Endothelial cell of umbilical vein (primary cell): ENCODE measurements at places on chromosomes 16 and 17. TPM values are rescaled to one million over a fixed set of nuclear protein-coding genes. Genes with fewer than 3 reads are reported as not detected.

DNA sequence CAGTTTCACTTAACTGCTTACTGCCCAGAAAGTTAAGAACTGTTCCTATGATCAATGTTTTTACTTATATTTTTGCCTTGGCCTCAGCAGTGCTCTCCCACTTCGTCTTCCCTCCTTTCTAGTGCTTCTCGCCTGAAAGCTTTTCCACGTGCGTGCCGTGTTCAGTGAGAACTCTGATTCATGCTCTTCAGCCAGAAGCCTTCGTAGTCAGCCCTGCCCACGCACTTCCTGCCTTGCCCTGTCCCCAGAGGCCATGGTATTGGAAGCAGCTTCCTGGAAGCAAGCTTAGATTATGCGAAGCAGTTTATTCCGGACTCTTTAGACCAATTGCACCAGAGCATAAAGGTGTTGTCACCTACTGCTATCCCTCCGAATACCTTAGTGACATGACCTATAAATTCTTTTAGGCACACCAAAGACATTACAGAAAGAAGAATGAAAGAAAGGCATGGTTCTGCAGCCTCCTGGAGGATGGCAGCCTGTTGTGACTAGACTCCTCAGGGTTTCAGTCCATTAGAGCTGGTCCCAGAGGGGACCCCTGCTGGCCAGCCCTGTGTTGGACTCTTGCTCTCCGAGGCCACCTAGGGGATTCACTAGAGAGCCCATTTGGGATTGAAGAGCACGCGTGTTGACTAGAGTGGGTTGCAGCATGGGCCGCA lies 105.2 kb downstream of the RPTOR start:
- H3K4me1 ChIP-seq: peaks cover 9% of the 10 kb centered on the region
- peak; percentile 55 for DNase-seq
- H3K27ac ChIP-seq: peak overlapping the region; percentile 31
- H3K4me3 ChIP-seq: no peak overlapping the region
- no peaks in the 10 kb centered on the region for H3K27me3 ChIP-seq

DNA sequence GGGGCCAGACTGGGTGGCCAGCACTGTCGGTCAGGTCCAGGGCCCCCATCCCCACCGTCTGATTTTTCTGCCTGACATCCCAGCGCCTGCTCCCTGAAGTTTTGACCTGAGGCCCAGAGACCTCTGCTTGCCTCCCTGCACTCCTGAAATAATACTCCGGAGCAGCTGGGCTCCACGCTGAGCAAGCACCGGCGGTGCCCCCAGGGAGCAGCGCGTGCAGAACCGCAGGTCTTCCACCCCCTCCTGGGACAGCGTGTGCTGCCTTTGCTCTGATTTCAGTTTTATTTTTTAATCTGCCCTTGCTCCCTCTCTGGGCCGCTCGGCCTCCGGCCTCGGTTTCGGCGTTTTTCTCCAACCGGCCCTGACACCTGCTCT lies 132.4 kb upstream of the GSE1 start:
- no peaks in the 10 kb centered on the region for H3K4me1 ChIP-seq
- H3K27ac ChIP-seq: no peak overlapping the region
- DNase-seq: no peak
- H3K27me3 ChIP-seq: no peaks in the 10 kb centered on the region
- H3K36me3 ChIP-seq: no peaks in the 10 kb centered on the region

DNA sequence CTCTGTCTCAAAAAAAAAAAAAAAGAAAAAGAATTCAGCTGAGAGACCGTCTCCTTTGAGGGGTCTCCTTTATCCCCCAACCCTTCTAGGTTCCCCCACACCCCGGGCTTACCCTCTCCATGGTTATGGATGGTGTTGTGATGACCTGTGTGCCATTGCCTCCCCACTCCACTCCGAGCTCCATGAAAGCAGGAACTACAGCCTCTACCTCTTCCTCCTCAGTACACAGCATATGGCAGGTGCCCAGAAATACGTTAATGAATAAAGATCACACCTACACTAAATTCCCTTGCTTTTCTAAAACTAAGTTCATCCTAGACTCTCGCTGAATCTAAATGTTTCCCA lies 17.2 kb downstream of the COPRS start:
- no peaks in the 10 kb centered on the region for H3K27me3 ChIP-seq
- no peak for DNase-seq
- peaks cover 16% of the 10 kb centered on the region for H3K4me1 ChIP-seq
- H3K27ac ChIP-seq: no peak overlapping the region

GRCh38 chr17:73686126-73686525 lies 41.9 kb upstream of the SDK2 start:
- DNase-seq: no peak
- H3K4me3 ChIP-seq: no peak overlapping the region
- H3K27ac ChIP-seq: no peak overlapping the region
- no peaks in the 10 kb centered on the region for H3K27me3 ChIP-seq
- H3K36me3 ChIP-seq: no peaks in the 10 kb centered on the region

GRCh38 chr16:55508271-55508921 lies 476 bp upstream of the LPCAT2 start:
- H3K36me3 ChIP-seq: peaks cover 36% of the 10 kb centered on the region
- no peak for DNase-seq
- H3K27ac ChIP-seq: no peak overlapping the region
- no peaks in the 10 kb centered on the region for H3K27me3 ChIP-seq

GRCh38 chr17:60792250-60792898 lies 114.7 kb downstream of the BCAS3 start:
- H3K4me1 ChIP-seq: no peaks in the 10 kb centered on the region
- H3K4me3 ChIP-seq: no peak overlapping the region
- H3K27me3 ChIP-seq: no peaks in the 10 kb centered on the region

DNA sequence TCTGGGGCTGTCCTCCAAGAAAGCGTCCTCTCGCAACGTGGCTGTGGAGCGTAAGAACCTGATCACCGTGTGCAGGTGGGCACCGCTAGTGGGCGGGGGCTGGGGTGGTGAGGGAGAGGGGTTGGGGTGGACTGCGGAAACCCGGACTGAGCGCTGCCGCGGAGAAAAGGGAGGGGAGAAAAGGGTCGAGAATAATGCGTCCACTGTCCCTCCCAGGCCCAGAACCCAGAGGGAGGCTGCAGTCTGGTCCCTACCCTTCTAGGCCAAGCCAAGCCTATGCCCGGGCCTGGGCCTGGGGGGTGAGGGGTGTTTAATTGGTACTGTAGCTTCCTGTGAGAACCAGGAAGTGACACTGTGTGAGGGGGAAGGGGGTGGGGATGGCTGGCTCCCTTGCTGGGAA lies 464 bp downstream of the RUNDC3A start:
- H3K27me3 ChIP-seq: peaks cover 21% of the 10 kb centered on the region
- no peak for DNase-seq
- H3K27ac ChIP-seq: no peak overlapping the region
- no peaks in the 10 kb centered on the region for H3K4me1 ChIP-seq
- no peaks in the 10 kb centered on the region for H3K36me3 ChIP-seq

DNA sequence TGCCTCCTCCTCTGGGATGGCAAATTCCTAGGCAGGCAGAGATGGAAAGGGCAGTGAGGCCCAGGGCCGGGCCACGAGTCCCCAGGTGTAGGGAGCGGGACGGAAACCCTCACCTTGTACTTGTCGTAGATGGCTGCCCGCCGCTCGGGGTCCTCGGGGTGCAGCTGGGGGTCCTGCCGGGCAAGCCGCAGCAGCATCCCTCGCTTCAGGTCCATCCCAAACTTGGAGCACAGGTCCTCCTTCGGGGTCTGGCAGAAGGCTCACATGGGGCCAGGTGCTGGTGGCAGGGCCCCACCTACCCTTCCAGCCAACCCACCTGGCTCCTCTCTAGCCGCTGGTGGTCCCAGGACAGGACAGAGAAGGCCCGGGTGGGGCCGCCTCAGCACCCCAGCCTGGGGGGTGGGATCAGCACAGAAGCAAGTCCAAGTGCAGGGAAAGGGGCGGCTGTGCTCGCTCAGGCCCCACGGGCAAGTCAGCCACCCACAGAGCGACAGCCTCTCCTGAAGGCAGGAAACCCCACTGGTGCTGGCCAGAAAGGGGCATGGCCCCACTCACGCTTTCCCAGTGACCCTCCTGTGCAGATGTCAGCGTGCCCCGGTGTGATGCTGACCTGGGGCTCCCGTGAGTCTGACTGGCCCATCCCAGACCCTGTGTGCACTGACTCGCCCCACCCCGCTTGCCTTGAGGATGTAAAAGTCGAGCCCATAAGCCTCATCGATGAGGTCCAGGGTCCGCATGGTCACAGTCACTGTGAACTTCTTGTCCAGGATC lies 1.8 kb downstream of the MRPL28 start:
- H3K4me1 ChIP-seq: peaks cover 8% of the 10 kb centered on the region
- no peaks in the 10 kb centered on the region for H3K27me3 ChIP-seq
- no peak overlapping the region for H3K4me3 ChIP-seq
- no peak overlapping the region for H3K27ac ChIP-seq
- DNase-seq: no peak

DNA sequence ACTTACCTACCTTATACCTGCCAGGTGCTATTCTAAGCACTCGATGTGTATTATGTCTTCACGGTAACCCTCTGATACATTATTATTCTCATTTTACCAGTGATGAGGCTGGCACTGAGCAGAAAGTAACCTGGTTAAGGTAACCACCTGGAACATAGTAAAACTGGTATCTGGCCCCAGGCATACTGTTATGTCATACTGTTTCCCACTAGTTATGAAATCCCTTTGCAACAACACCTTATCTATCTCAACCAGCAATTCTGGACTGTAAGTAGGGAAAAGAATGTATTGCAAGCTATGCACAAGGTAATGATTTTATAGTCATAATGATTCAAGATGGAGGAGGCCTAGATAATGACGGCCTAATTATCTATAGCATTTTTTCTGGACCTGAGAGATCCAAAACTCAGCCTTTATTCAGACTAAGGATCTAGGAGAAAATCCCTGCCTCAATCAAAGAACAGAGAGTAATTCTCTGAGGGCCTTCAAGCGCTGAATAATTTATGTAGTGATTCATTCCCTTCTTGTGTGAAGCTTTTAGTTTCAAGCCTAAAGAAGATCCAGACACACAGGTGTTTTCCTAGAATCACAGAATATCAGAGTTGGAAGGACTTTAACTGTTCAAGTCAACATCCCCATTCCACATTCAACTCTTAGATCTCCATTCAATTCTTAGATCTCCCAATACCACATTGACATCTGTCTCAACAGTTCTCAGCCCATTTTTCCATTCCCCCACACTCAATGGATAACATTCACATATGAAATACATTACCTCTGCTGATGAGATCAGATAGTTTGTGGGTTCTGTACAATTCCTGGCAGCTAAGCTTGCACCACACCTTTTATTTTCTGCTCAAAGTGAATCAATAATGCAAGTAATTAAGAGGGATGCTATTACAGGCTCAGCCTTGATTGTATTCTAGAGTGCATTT lies 14.9 kb upstream of the MMD start:
- no peaks in the 10 kb centered on the region for H3K36me3 ChIP-seq
- DNase-seq: no peak
- H3K4me3 ChIP-seq: no peak overlapping the region
- H3K27me3 ChIP-seq: peaks cover 3% of the 10 kb centered on the region
- peaks cover 7% of the 10 kb centered on the region for H3K4me1 ChIP-seq
- no peak overlapping the region for H3K27ac ChIP-seq

DNA sequence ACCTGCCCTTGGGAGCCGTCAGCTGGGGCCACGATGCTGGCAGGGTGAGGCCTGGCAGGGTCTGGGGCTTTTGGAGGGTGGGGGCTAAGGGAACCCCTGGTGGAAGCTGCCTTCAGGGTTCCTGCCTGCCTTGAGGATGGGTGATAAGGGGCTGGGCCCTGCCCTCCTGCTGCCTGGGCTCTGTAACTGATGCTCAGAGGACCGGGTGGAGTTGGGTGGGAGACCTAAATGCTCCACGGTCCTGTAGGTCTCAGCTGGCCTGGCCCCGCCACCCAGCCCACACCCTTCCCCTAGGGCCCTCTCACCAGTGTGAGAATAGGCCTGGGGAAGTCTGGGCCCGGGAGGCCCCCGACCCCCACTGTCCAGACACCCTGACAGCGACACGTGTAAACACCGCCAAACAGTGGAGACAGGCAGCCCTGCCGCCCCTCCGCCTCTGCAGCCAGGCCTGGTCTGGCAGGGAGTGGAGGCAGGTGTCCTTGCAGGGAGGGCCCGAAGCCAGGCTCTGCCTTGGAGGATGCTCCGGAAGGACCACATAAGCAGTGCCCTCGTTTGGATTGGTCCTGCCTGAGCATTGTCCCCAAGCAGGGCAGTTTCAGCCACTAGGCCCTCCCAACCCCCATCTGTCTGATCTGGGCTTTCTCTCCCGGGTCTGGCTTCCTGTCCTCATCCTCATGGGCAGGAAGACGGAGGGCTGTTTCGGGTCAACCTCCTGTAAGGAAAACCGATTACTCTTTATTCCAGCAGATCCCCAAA lies 6.5 kb upstream of the BAHCC1 start:
- H3K4me1 ChIP-seq: peaks cover 29% of the 10 kb centered on the region
- no peak overlapping the region for H3K27ac ChIP-seq
- no peak for DNase-seq
- H3K27me3 ChIP-seq: no peaks in the 10 kb centered on the region
- no peaks in the 10 kb centered on the region for H3K36me3 ChIP-seq
- no peak overlapping the region for H3K4me3 ChIP-seq

GRCh38 chr17:2025622-2026309 lies 632 bp upstream of the RTN4RL1 start:
- H3K4me3 ChIP-seq: peak overlapping the region; percentile 27
- H3K27ac ChIP-seq: no peak overlapping the region
- DNase-seq: peak; percentile 56
- peaks cover 34% of the 10 kb centered on the region for H3K27me3 ChIP-seq
- H3K4me1 ChIP-seq: peaks cover 13% of the 10 kb centered on the region

- DNase-seq: no peak
- H3K4me3 ChIP-seq: no peak overlapping the region
- H3K27ac ChIP-seq: no peak overlapping the region
- peaks cover 10% of the 10 kb centered on the region for H3K36me3 ChIP-seq
- no peaks in the 10 kb centered on the region for H3K4me1 ChIP-seq
Measured at GRCh38 chr16:88003736-88004135, 52.5 kb downstream of the BANP start.

DNA sequence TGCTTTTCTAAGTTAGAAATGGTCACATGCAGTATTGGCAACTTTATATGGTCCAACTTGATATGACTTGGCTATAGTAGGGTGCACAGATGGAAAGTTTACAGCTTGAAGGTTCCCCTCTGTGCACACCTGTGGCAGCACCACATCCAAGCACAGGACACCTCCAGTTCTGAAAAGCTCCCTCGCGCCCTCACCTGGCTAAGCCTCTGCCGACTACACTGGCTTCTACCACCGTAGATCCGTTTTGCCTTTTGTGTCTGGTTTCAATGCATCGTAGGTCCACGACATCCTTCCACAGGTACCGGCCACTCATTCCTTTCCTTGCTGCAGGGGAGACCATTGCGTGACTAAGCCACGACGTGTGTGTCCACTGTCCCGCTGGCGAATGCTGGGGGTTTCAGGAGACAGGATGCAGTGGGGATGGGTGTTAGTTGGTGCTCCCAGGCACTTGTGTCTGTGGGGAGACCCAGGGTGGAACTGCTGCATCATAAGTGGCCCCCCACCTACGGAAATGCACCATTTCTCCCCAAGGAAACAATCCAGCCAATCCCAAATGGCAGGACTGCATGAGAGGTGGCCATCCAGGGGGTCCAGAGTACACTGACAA lies 4.9 kb upstream of the RASD1 start:
- no peaks in the 10 kb centered on the region for H3K36me3 ChIP-seq
- no peak overlapping the region for H3K27ac ChIP-seq
- no peak overlapping the region for H3K4me3 ChIP-seq
- H3K27me3 ChIP-seq: no peaks in the 10 kb centered on the region

GRCh38 chr17:4293572-4293971 lies 29.8 kb upstream of the ANKFY1 start:
- H3K27me3 ChIP-seq: no peaks in the 10 kb centered on the region
- no peak overlapping the region for H3K4me3 ChIP-seq
- no peak for DNase-seq
- H3K4me1 ChIP-seq: no peaks in the 10 kb centered on the region

The MRPL28 gene
- 86.3 and 104 TPM in 2 replicates for total RNA-seq

The STH gene
- total RNA-seq: not detected in 2 replicates

The DOC2A gene
- 0.58 and 0.60 TPM in 2 replicates for total RNA-seq

The POLG2 gene
- total RNA-seq: 18.6 and 20.3 TPM in 2 replicates

The CES1 gene
- not detected in 2 replicates for total RNA-seq

The KRTAP2-1 gene
- total RNA-seq: not detected in 2 replicates

The SETD1A gene
- total RNA-seq: 21.3 and 25.6 TPM in 2 replicates

The SMIM5 gene
- total RNA-seq: not detected in 2 replicates
